Hypothalamus (tissue), 51 donors: ENCODE measurements at places on chromosomes 11 and 22.

DNA sequence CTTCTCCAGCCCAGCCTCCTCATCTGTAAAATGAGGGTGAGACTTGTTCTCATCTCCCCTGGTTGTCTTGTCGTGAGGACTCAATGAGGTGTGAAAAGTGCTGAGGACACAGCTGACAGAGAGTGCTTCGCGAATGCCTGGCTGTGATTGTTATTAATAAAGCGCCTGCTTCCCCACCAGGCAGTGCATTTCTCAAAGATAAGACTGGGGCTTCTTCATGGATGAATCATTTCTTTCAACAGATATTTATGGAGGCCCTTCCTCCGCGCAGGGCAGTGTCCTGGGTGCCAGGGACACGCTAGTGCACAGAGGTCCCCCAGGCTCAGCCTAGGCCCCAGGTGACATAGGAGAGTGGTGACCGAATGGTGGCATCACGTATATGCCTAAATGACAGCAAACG, 34.3 kb upstream of the SHISAL1 start:
- DNase-seq = no peak

GRCh38 chr11:63616953-63617352, 2.7 kb upstream of the PLAAT3 start:
- no peak for DNase-seq

GRCh38 chr22:35450824-35451569, 51.1 kb downstream of the MCM5 start:
- no peak for DNase-seq

DNA sequence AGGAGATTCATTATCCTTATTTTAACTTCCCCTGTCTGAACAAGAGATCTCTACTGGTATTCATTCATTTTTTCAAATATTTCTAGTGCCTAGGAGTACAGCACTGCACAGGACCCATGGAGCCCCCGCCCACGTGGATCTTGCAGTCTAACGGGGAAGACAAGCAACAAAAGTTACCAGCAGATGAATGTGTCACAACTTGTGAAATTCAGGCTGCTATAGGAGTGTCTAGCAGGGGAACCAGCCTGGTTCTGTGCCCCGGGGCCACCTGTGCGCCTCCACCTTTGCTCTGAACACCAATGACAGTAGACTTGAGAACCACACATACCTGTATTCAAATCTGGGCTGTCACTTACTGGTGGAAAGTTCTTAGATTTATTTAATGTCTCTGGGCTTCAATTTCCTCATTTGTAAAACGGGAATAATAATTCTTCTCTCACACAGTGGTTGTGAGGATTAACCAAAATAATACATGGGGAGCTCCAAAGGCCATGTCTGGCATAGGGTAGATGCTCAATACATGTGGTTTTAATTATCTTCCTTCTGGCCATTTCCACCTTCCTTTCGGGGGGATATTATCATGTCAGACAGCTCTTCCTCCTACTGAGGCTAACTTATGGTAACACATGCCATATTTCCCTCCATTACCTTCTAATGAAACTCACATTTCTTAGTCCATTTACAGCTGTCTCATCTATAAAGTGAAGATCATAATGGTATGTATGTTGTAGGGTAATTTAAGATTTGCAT, 17.8 kb downstream of the POU2AF1 start:
- no peak for DNase-seq

DNA sequence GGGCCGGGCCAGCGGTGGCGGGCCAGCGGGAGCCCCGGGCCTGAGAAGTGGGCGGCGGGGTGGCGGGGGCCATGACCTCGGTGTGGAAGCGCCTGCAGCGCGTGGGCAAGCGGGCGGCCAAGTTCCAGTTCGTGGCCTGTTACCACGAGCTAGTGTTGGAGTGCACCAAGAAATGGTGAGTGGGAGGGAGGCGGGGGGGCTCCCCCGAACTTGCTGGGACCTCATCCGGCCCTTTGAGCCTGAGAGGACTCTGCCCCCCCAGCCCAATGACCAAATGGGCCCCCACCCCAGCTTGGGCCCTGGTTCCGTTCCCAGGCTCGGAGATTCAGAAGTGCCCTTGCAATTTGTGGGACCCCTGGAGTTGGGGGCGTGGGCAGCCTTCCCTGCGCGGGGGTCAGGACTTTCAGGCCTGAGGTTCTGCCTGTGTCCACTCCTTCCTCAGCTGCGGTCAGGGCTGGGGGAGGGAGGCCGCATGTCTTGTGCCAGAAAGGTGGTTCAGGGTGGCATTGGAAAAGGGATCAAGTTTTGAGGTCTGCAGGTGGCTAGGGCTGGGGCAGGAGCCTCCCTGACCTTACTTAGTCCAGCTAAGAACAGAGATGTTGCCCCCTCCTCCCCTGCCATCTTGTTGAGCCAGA, 496 bp downstream of the EHBP1L1 start:
- DNase-seq = no peak

DNA sequence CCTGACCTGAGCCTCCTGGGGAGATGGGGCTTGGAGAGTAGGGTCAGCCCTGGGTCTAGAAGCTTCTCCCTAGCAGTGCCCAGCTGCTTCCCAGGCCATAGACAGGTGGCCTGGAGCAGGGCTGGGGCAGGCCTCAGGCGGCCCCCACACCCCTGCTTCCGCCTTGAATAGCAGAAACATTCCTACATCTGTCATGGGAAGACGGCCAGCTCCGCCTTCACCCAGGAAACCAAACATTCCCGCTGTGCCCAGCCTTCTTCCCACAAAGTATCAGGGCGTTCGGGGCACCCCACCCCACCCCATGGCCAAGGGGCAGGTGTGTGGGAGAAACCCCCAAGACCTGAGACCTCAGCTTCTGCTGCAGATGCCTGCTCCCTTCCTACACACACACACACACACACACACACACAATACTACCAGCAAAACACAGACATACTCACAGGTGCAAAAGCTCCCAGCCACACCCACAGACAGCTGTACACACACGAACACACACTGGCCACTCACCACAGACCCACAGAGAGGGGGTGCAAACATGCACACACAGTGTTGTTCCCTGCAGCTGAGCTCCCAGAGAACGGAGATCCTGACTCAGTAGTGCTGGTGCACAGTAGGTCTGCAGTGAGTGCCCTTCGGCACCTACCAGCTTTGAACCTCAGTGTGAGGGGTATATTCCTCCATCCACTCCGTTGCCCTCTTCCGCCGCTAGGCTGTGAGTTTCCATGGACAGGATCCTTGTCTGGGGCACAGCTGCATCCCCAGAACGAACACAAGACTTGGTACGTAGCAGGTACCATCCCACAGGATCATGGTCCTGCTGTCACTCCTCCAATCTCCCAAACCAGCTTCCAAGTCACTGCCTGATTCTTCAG, 37.4 kb downstream of the PDGFB start:
- DNase-seq = no peak

- no peak for DNase-seq
Observed at GRCh38 chr11:45324459-45324858, 38.3 kb upstream of the SYT13 start.

- no peak for DNase-seq
Observed at GRCh38 chr11:23948851-23949250, 548.0 kb upstream of the LUZP2 start.

DNA sequence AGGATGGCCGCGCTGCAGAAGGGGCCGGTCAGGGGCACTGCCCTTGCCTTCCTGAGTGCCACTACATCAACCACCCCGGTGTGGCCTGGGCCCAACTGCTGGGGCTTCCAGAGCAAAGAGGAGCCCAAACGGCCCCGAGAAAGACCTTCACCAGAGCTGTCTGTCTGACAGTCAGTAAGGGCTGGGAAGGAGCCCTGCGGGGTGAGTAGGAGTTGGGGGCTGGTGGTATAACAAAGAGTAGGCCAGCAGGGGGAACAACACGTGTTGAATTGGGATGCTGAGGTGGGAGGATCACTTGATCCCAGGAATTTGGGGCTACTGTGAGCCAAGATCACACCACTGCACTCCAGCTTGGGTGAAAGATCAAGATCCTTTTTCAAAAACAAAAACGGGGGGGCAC, 3.9 kb downstream of the GSTT4 start:
- DNase-seq = no peak

DNA sequence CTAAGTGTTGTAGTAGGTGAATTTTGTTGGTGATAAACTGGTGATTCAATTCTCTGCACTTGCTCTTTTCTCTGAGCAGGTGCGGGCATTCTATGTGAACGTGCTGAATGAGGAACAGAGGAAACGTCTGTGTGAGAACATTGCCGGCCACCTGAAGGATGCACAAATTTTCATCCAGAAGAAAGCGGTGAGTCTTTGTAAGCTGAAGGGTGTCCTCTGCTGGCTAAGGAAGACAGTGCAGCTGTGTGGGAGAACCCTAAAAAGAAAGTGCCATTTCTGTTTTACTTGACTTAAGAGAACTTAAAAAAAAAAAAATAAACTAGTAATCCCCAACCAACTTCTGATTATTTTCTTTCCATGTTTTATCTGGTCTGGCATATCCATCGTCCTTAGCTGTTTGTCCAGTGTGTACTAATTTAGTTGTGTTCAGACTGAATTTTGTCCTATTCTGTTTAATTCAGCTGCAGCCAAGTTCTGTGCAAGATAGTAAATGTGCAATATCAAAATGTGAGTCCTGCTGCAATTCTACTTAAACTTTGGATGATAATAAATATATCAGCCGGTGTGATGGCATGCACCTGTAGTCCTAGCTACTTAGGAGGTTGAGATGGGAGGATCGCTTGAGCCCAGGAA, 29.6 kb downstream of the CAT start:
- no peak for DNase-seq

- no peak for DNase-seq
Observed at GRCh38 chr11:84106541-84106940, 820.4 kb upstream of the CCDC90B start.

DNA sequence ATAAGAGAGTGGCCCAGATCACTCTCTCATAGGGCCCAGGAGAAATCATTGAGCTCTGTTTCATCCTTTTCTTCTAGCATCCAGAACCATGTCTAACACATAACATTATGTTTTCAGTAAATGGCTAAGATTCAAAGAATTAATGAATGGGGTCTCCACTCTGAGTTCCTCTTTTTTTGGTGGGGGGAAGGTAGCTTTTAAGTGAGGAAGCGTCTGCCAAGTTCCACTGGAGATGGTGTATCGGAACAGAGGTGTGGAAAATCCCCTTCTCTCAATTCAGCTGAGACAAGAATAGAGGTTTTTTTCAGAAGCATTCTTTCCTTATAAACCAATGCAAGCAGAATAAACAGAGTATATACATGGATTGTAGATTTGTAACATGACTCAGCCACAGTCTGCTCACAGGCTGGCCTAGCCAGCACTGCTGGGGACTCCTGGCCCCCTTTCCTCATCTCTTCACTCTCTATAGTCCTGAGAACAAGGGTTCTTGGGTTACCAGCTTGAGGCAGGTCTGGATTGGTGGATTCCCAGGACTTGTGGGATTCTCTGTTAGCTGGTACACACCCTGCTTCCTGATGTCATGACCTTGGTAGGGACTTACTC, 97.2 kb downstream of the TRAF6 start:
- DNase-seq = no peak

DNA sequence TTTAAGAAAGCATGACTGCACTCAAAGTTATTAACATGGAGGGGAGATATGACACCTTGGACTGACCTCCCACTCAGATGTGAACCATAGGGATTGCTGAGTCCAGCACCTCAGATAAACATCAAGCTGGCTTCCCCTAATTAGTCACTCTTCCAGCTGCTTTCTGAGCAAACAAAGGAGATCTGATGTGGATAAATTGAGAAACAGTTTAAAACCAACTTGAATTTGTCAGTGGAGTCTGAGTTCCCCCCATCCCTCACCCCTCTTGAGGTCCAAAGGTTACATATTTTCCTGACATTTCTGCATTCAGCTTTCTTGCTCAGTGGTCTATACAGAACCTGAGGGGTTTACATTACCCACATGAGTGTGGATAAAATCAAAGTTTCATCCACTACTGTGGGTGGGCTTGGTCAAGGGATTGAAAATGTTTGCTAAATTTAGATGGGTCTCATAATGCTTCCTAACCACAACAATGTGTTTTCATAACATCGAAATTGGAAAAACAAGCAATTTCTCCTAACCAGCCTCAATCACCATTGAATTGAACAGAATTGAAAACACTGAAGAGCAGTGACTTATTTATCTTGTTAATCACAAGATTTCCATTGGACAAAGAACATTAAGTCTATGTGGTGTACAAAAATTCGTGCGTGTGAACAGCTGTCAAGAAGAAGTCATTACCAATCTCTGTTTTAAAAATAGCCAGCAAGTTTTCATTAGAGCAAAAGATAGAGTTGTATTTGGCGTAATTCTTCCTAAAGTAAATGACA, 292.3 kb downstream of the METTL15 start:
- DNase-seq = no peak

GRCh38 chr22:31757265-31757664, 3.4 kb downstream of the DEPDC5 start:
- no peak for DNase-seq

DNA sequence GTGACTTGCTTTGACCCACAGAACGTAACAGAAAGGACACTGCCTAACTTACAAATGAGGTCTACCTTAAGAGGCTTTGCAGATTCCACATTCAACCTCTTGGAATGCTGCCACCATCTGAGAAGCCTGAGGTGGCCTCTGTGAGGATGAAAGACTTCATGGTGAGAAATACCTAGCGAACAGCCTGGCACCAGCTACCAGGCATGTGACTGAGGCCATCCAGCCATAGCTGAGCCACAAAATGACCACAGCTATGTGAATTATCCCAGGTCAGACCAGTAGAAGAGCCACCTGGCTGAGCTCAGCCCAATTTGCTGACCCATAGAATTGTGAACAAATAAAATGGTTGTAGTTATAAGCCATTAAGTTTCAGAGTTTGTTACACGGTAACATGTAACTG, 37.5 kb downstream of the PPARA start:
- DNase-seq = no peak
